DMS 273 treated with DMSO at 0.1 percent for 48 hours (cell line): ENCODE measurements at places on chromosomes 11 and 22.

- DNase-seq: no peak
Measured at GRCh38 chr11:122795307-122795706, 43.0 kb upstream of the CRTAM start.

- DNase-seq: no peak
Measured at GRCh38 chr11:36868380-36868779, 270.3 kb upstream of the RAG2 start.

DNA sequence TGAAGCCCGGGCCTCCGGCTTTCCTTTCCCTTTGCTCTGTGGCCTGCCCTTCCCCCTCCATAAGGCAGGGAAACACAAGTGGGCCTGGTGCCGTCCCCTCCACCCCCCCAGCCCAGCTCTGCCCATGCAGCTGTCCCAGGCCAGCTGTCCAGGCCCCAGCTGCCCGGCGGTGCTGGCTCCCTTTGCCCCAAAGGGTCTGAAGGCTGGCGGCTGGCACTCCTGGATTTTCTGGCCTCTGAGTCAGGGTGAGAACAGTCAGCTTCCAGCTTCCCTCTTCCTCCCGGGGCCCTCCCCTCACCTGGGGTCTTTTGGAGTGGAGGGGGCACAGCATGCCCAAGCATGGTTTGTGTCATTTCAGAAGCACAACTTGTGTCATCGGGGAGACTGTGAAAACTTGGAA, 27.8 kb downstream of the CD82 start:
- DNase-seq: no peak

DNA sequence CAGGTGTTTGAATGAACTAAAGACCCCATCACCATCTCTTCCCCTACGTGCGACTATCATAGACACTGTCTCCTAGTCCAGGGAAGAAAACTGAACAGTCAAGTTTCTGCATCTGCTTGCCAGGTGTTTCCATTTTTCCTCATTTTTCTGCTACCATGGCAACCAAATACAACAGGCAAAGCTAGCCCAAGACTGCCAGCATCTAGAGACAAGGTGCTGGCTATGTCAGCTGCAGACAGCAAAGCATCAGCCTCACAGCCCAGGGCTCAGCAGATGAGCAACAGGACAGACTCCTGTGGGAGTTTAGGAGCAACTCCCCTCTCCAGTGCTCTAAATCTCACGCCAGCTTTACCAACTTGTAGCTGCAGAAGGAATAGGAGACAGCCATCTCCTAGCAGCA, 124.3 kb downstream of the C11orf58 start:
- no peak for DNase-seq

- DNase-seq: no peak
Measured at GRCh38 chr22:49590381-49590780, 237.3 kb downstream of the BRD1 start.

GRCh38 chr11:75292943-75293342, 52.4 kb downstream of the TPBGL start:
- no peak for DNase-seq

GRCh38 chr11:17443423-17443822, 33.2 kb downstream of the ABCC8 start:
- DNase-seq: no peak

DNA sequence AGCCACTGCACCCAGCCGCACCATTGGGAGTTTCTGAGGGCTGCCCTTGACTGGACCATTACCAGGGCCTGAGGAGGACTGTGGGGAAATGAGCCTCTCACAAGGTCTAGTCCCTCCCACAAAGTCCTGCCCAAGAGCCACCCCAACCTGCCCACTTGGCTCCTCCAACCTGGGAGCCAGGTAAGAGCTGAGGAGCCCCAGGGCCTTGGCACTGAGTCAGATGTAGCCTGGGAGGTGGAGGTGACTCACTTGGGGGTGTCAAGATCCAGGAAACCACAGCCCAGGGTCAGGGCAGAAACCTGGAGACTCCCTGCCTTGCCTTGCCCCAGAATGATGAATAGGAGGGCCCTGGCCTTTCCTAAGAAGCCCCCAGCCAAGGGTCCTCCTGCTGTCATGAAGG, 25.8 kb upstream of the P2RY2 start:
- DNase-seq: no peak

DNA sequence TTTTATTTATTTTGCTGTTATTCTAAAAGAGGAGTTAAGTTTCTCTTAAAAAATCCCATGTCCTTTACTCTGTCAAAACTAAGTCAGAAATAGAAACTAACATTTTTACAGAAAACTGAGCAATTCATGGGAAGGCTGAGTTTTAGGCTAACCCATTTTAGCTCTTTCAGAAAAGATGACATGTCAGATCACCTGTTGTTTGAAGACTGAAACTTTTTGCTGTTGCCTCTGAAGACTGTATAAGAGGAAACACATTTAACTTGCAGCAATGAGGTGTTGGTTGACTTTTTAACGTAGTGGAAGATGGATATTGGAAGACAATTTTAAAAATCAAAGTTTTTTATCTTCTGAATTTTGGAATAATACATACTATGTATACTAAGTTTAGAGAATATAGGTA, 115.4 kb downstream of the METTL15 start:
- DNase-seq: no peak

DNA sequence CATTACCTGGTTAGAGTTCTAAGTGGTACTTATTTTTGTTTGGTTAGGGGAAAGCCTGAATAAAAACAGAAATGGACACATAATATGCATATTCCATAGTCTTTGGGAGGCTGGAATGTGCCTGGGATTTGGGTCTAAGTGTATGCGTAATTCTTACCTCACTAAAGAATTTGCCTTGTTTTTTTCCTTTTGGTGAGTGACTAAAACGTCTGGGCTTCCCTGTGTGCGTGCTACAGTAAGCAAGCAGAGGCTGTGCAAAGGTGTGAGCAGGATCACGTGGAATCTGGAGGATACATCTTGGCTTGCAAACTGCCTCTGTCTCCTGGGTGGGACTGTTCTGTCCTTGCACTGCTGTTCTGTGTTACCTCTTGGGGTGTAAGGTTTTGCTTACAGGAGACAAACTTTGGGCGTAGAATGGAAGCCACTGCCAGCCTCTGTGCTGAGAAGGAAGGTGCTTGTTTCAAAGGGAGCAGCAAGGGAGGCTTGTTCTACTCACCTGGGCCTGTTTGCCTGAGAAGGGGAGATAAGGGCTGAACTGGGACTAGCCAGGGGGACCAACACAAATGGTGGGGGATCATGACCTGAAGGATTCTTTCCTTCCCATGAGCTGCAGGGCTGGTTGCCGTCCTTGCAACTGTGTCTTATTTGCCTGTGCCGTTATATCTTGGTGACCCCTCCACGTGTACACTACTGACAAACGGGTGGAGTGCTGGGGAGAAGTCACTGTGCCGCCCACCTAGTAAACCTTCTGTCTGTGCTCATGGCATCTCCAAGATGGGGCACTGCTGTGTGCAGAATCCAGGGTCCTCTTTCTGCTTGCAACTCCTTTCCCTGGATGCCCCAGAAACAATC, 4.5 kb downstream of the NEAT1 start:
- peak; percentile 58 for DNase-seq

GRCh38 chr11:57775491-57775890, 13.9 kb downstream of the CTNND1 start:
- DNase-seq: no peak

DNA sequence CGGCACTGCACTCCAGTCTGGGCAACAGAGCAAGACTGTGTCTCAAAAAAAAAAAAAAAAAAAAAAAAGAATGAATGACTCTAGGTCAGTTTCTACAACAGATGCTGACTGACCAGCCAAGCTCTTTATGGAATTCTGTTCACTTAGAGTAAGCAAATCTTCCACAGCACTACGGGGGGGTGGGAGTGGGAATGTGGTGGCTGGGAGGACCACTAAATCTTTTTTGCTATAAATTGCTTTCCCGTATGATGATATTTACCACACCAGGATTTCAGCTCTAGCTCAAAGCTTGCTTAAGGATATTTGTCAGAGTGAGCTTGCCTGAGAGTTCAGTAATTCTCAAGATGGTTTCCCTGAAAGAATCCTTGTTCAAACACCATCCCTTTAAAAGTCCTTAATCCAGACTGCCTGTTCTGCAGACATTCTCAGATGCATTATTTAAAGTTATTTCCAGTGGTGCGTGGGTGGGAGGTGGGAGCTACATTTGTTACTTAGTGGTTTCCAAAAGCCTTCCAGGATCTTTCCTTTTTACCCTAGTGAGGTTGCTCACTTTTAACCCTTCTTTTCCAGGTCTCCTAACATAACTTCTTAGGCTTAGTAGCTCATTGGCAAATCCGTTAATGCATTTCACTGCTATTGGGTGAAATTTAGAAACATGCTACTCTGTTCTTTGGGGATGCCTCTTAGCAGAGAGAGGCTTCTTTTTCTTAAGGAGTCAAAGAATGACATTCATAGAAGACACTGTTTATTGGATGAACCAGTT, 65.9 kb downstream of the UBASH3B start:
- DNase-seq: no peak

GRCh38 chr11:18671246-18671645, 27.3 kb upstream of the TMEM86A start:
- DNase-seq: no peak

- no peak for DNase-seq
Measured at GRCh38 chr11:68550485-68550817, 89.9 kb downstream of the PPP6R3 start.

- no peak for DNase-seq
Measured at GRCh38 chr22:46241396-46242007, 8.6 kb downstream of the CDPF1 start.

DNA sequence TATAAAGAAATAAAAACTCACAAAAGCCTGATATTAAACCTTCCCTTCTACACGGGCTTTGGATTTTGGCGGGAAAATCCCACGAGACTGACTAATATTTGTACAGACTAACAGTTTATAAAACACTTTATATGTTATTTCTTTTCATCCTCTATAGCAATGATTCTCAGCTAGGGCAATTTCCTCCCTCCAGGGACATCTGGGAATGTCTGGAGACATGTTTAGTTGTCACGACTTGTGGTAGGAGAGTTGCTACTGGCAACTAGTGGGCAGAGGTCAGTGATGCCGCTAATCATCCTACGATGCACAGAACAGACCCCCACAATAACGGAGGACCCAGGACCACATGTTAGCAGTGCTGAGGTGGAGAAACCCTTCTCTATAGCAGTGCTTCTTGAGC, 304.8 kb upstream of the PITPNB start:
- no peak for DNase-seq

DNA sequence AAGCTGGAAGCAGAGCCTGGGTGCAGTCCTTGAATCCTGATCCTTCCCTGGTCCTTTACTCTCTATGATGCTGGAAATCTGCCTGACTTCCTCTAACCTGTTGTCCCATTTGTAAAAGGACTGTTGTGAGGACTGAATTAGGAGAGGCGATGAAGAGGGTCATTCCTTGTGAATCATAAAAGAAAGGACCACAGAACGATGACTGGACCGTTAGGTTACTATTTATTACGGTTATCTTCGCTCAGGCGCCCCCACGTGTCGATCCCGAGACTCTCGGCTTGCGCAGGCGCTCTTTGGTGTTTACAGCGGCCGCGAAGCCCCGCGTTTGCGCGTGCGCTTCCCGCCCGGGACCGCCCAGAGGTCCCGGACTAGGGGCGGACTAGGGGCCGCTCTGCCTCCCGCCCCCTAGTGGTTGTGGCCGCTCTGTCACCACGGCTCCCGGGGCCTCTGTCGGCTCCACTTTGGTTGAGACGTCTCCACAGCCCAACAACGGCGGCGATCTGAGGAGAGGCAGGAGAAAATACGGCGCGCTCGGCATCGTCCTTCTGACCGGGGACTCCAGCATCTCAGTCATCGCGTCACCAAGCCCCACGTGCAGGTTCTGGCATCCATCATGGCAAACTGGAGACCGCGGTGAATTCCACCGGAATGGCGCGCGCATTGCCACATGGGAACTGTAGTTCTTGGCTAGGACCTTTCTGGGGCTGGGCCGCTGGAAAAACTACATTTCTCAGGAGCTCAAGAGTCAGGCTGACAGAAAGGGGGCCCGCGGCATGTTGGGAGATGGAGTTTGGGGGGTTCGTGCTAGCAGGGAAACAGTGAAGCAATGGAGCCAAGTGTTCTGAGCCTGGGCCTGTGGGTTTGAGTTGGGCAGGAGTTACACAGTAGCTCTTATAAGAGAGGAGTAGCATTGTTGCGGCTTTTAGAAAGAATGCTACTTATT, at the start of gene STARD10:
Gene STARD10, minus strand, starts transcription at position 623 of the 943 bp plus-strand sequence. CDS start 12,866 bp downstream, outside the sequence.
- DNase-seq: peak; percentile 81

DNA sequence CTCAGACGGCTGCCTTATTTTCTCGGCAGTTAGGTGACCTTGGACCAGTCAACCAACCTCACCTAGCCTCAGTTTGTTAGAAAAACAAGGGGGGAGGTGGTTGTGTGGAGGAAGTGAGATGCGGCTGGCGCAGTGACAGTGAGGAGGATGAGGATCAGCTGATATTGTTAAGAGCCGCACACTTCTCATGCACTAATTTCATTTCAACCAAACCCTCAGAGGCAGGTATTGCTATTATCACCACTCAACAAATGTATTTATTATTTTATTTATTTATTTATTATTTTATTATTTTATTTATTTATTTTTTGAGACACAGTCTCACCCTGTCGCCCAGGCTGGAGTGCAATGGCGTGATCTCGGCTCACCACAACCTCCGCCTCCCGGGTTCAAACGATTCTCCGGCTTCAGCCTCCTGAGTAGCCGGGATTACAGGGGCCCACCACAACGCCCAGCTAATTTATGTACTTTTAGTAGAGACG, 2.1 kb downstream of the LGALS1 start:
- no peak for DNase-seq

DNA sequence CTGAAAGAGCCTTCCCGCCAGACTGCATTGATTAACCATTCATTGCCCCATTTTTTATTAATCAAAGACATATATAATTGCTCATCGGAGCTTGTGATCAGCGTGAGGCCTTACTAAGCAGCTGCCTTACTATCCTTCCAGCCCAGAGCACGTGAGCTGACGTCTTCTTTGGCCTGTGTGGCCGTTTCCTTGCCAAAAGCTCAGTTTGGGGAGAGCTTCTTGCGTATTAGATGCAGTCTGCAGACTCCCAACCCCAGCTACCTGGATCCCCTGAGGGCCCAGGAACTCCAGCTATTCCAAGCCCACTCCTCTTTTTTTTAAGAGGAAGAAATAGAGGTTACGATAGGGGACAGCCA, 784 bp upstream of the SLC43A3 start:
- DNase-seq: no peak

- no peak for DNase-seq
Measured at GRCh38 chr11:59729834-59730233, 16.2 kb upstream of the OR10V1 start.

GRCh38 chr11:72633068-72633467, 41.2 kb downstream of the PDE2A start:
- DNase-seq: no peak

DNA sequence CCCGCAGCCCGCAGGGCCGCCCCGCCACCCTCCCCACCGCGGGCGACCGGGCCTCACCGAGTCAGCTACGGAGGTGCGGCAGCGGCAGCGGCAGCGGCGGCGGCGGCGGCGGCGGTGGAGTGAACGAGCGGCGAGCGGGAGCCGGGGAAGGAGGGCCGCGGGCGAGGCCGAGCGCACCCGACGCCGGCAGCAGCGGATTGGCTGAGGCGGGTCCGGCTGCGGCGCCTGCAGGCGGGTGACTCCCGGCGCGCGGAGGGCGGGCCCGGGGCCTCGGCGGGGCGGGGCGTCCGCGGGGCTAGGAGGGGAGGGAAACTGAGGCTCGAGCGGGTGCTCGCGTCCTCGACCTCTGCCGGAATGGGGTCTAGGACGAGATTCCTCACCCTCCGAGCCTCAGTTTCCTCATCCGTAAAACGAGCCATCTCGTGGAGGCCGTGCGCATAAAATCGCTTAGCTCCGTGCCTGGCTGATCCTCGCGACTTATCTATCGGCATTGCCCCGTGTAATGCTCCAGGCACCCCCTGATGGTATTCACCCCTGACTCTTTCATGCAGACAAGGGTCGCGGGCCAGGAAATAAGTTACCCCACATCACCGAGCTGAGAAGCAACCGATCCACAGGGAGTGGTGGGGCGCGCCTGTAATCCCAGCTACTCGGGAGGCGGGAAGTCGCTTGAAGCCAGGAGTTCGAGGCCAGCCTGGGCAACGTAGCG, at the start of gene CPT1A:
Gene CPT1A, minus strand, starts transcription at position 199 of the 709 bp plus-strand sequence. CDS start 26,442 bp downstream, outside the sequence.
- no peak for DNase-seq

- DNase-seq: no peak
Measured at GRCh38 chr11:37978647-37979046, 1380.6 kb upstream of the RAG2 start.
